ENCODE measurements at places on chromosomes 1 and 21. TPM values are rescaled to one million over a fixed set of nuclear protein-coding genes. Genes with fewer than 3 reads are reported as not detected.

GRCh38 chr1:60655679-60656355 is 426.5 kb upstream of the NFIA start:
- no peak for DNase-seq

DNA sequence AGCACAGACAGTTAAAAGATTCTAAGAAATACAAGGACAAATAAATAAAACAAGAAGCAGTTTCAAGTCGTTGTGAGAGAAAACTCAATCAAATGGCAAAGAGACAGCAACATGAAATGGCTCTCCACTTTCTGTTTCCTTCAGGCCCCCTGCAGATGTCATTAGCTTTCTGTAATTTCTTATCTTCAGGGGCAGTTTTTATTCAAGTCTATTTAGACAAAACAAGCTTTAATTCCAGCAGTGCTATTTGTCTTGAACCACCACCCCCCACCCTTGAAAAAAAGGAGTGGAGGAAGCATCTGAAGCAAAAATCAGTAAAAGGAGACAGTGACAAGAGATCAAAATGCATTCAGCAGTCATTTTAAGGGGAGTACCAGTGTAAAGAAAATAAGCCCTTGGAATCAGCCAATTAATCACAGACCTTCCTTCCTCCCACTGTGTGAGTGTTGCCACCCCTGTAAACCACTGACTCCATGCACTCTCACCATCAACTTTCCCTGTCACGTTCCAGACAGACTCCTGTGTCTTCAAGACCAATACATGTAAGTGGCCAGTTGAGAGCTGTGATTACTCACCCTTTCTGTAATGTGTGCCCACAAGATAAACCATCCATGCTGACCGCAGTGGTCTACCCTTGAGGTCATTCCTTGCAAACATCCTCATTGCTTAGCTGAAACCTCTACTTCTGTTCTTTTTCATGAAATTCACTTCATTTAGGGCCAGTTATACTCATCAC is 136.1 kb upstream of the HOOK1 start:
- DNase-seq = no peak

GRCh38 chr21:34243562-34243961 is 120.2 kb upstream of the KCNE2 start:
- no peak for DNase-seq

GRCh38 chr1:9267352-9267686 is 25.4 kb upstream of the SPSB1 start:
- no peak for DNase-seq

DNA sequence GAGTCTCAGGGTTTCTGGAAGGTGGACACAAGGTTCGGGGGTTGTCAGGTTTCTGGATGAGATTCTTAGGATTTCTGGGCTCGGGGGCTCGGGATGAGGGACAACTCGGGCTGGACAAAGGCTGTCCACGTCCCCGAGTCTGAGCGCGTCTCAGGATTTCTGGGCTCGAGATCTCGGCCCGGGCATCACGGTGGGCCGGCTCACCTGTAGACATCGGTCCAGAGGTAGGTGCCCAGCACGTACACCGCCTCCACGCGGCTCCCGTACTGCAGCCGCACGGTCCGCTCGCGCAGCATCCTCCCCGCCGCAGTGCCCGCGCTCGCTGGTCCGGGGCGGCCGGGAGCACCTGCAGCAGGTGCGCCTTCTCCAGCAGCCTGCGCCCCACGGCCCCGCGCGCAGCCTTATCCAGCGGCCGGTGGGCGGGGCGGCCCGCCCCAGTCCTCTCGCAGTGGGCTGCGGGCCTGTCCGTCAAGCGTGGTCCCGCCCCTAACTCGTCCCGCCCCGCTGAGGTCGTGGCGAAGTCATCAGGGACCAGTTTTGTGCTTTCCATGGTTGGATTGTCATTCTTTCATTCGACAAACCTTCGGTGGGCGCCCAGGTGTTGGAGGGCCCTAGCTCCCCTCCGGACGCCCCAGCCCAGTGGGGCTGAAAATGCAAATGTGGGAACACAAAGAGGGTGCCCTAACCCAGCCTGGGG is at the start of gene PADI2:
TSS of gene PADI2 (minus strand) at position 376 of the 697 bp plus-strand sequence. CDS start at position 296, 80 bp downstream.
- DNase-seq = peak; percentile 68

- no peak for DNase-seq
Measured at GRCh38 chr1:236315518-236315917, 33.8 kb upstream of the ERO1B start.

DNA sequence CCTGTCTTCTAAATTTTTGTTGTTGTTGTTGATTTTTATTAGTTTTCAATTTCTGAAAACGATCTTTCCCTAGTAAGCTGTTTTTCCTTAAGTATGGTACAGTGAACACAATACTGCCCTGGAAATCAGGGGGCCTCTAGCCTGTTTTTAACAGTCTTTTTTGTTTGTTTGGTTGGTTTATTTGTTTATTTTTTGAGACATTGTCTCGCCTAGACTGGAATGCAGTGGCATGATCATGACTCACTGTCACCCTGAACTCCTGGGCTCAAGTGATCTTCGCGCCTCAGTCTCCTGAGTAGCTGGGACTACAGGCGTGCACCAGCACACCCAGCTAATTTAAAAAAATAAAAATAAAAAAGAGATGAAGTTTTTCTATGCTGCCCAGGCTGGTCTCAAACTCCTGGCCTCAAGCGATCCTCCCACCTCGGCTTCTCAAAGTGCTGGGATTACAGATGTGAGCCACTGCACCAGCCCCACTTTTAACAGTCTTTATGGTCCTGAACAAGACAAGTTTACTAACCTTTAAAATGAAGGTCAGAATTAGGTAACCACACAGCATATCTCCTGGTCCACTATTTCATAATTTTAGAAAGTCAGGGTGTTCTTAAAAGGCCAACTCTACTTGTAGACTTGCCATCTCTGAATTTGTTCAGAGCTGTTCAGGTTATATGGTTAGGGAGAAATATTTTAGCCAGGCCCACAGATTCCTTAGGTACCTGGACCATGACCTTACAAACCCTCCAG is 35.4 kb downstream of the TBCE start:
- no peak for DNase-seq

GRCh38 chr1:12342401-12343003 is 112.7 kb downstream of the VPS13D start:
- DNase-seq = no peak

DNA sequence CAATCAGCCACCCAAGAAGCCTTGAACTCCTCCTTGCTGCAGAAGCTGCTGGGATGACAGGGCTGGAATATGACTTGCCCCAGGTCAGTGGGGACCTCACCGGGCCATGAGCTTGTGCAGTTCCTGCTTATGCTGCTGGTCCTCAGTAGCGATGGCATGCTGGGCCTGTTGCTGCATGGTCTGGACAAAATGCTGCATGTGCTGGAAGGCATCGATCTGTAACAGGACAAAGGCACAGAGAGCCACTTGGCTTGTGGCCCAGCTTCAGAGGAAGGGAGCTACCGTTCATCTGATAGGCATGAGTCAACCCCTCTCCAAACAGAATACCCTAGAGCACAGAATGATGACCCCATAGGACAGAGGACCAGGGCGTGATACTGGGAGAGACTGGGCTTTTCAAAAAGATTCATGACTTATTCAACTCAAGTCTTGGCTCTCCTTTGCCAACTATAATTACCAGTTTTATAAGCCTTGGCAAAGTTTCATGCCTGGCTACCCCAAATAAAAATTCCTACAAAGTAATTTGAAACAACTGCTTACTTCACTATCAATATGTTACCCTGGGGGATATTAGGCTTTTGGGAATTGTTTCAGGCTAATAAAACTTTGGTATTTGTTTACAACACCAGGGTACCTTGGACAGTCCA is 34.7 kb upstream of the EXOSC10 start:
- no peak for DNase-seq

- DNase-seq = no peak
Measured at GRCh38 chr21:14991957-14992356, 72.8 kb downstream of the NRIP1 start.

GRCh38 chr1:67897270-67897949 is 64.1 kb upstream of the GNG12 start:
- DNase-seq = no peak

- no peak for DNase-seq
Measured at GRCh38 chr1:239909898-239910297, 181.8 kb upstream of the FMN2 start.

- no peak for DNase-seq
Measured at GRCh38 chr21:34836103-34836932, 167.5 kb downstream of the CLIC6 start.

DNA sequence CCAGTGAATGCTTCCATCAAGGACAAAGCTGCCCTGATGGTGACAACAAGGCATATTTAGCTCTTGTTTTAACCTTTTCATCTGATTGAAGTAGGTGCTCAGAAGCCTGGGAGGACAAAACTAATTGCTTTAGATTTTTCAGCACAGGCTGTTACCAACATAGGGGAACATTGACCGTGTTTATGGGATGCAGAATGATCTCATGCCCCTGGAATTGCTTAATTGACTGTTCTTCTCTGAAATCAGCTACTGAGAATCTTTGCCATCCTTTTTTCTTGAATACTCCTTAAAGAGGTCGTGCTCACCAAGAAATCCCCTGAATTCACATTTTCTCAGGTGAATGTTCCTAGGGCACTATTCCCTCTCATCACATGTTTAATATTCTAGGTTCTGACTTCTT is 95.9 kb upstream of the CCDC190 start:
- no peak for DNase-seq

- DNase-seq = no peak
Measured at GRCh38 chr21:29730281-29730680, 209.5 kb downstream of the GRIK1 start.

- no peak for DNase-seq
Measured at GRCh38 chr1:162992945-162993344, 76.2 kb upstream of the RGS4 start.

GRCh38 chr1:33322109-33322508 is 1.2 kb upstream of the A3GALT2 start:
- DNase-seq = no peak

DNA sequence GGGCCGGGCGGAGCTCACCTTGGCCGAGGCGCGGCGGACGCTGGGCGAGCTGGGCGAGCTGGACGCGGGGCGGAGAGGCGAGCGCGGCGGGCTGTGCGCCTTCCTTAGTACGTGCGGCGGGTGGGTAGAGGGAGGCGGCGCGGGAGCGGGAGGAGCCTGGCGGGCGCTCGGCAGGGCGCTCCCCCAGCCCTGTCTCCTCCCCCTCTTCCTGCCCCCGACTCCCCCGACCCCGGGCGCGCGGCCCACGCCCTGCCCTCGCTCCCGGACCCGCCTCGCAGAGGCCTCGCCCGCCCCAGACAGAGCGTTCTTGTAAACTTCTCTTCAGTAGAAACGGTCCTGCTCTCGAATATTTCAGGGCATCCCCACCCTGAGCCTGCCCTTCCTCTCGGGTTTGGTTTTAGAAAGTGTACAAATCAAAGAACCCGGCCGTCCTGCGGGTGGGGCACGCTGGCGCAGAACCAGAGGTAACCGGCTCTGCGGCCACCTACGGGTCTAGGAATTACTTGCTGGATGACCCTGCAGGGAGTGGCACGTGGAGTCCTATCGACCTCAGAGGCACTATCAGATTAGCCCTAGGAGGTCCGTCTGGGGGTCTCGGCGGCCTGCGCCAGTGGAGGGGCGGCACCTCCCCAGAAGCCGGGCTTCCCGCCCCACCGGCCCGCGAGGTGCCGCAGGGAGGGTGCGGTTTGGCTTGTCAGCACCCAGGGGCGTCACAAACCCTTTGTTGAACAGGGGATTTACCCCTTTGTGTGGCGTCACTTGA is at the start of gene S100A10:
TSS of gene S100A10 (minus strand) at position 126 of the 763 bp plus-strand sequence. CDS start 7,629 bp downstream, outside the sequence.
- peak; percentile 83 for DNase-seq

GRCh38 chr1:224381880-224382548 is 25.3 kb downstream of the CNIH4 start:
- DNase-seq = no peak

DNA sequence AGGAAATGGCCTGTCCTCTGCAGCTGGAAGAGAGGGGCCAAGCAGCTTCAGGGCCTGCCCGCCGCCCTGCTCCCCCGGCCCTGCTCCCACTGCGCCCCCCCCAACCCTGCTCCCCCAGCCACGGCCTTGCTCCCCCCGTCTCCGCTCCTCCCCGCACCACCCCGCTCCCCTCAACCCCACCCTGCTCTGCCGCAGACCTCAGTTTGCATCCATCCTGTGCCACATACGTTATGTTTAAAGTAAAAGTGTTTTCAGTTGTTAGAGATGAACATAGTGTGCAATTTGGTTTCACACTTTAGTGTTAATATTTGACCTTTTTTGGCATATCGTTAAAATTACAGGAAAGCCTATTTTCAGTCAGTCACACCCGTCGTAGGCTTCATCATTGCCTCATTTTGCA is 34.1 kb upstream of the DIP2A start:
- peak; percentile 67 for DNase-seq

GRCh38 chr1:66380452-66381212 is 153.3 kb upstream of the SGIP1 start:
- DNase-seq = no peak

- no peak for DNase-seq
Measured at GRCh38 chr1:13892671-13893325, 192.8 kb downstream of the PRDM2 start.

- DNase-seq = no peak
Measured at GRCh38 chr21:34078915-34079314, 5.5 kb downstream of the MRPS6 start.

GRCh38 chr1:173239058-173239457 is 31.9 kb upstream of the TNFSF4 start:
- DNase-seq = no peak

DNA sequence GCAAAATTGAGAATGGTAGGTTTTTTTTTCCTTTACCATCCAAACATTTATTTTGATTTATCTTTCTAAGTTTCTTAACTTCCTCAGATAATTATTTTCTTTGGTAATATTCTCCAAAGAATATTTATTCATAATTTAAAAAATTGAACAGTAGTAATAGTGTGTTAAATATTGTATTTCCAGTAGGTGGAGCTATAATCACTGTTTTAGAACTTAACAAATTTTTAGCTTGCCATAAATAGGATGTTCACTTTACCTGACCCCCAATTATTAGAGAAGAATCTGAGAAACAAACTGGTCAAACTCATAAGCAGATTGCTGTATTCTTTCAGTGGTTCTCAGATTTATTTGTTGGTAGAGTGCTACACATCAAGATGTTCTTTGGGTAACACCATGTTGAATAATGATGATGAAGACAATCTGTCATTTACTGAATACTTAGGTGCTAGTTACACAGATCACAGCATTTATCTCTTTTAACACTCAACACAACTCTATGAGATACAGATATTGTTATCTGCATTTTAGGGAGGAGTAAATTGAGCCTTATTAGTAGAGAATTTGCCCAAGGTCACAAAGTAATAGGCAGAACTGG is 82.4 kb upstream of the GPR88 start:
- DNase-seq = no peak

DNA sequence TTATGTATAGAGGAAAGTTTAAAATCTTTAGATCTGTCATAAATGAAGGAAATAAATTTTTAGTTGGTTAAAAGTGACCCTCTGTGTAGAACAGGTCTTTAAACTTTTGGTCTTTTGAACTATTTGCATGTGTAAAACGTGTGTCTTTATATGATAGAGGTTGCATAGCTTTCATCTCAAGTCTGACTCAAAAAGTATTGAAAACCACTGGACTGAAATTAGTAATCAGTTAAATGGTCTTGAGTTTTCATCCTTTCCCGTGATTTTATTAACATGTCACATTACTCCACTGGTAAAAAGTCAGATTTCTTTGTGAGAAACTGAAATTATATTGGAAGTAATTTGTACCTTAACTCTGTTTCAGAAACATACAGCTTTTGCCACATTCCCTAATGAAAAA is 1.8 kb downstream of the RNPC3 start:
- DNase-seq = no peak

GRCh38 chr1:169321539-169321938 is 46.1 kb downstream of the NME7 start:
- no peak for DNase-seq

GRCh38 chr1:59314776-59315528 is 18.1 kb downstream of the FGGY start:
- no peak for DNase-seq

TLR5 gene
- total RNA-seq = 0.28 TPM

CCDC190 gene
- total RNA-seq = not detected
